ENCODE measurements at places on chromosomes 7 and 10.

- H3K4me1 ChIP-seq: no peaks in the 10 kb centered on the region
- H3K4me3 ChIP-seq: no peak overlapping the region
- H3K27ac ChIP-seq: no peak overlapping the region
- no peak for DNase-seq
- no peaks in the 10 kb centered on the region for H3K27me3 ChIP-seq
Measured at GRCh38 chr10:71671994-71672946, 47.3 kb downstream of the C10orf105 start.

DNA sequence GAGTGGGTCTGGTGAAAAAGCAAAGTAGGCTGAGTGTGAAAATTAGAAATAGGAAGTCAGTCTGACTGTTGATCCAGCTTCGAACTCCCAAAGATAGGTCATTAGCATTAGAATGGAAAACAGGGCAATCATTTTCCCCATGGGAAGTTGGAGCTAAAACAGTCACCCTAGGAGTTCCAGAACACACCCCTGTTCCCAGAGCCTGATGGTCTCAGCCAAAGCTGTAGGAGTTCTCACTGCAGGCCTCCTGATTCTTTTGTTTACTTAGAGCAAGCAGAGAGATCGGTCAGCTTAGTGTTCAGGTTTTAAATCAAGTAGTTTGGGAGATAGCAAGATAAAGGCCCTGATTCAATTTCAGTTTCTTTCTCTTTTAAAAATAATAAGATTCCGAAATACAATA lies 28.8 kb upstream of the JCAD start:
- H3K27me3 ChIP-seq: no peaks in the 10 kb centered on the region
- no peak overlapping the region for H3K4me3 ChIP-seq
- DNase-seq: no peak
- no peaks in the 10 kb centered on the region for H3K36me3 ChIP-seq

GRCh38 chr10:110547139-110547761 lies 20.2 kb upstream of the SMC3 start:
- H3K4me1 ChIP-seq: no peaks in the 10 kb centered on the region
- H3K4me3 ChIP-seq: no peak overlapping the region
- no peaks in the 10 kb centered on the region for H3K27me3 ChIP-seq
- H3K27ac ChIP-seq: no peak overlapping the region
- no peaks in the 10 kb centered on the region for H3K36me3 ChIP-seq

DNA sequence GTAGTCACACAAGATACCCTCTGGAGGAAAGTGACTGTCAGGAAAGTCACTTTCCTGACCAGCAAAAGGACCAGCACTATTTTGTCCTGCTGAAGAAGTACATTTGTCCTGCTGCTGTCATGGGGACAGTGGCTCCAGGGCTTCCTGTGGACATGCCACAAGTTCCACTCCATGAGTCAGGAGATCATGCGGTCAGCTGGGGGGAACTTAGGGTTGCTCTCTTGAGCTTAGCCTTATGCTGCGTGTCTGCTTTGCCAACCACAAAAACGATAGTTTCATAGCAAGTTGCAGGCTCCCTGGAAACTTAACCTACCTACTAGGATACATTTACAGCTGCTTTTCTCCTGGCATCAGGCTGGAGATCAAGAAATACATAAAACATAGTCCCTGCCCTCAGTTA lies 19.8 kb upstream of the ALOX5 start:
- H3K36me3 ChIP-seq: no peaks in the 10 kb centered on the region
- no peak for DNase-seq
- no peaks in the 10 kb centered on the region for H3K27me3 ChIP-seq
- no peaks in the 10 kb centered on the region for H3K4me1 ChIP-seq

DNA sequence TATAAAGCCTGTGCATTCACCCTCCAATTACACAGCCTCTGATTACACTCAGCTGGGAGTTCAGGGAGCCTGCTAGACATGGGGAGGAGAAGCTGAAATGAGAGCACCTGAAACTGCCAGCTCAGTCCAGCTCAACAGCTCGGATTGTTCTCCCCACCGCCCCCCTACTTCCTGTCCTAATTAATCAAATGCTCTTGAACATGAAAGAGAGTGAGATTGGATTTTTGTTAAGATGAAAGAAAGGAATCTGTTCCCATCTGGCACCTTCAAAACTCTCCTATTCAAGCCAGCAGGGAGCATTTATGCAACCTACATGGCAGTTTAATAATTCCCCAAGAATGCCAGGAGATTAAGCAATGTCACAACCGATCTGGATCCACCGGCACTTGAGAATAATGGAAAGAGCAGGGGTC lies 98.0 kb downstream of the NPSR1 start:
- H3K27ac ChIP-seq: no peak overlapping the region
- H3K4me3 ChIP-seq: no peak overlapping the region
- no peaks in the 10 kb centered on the region for H3K4me1 ChIP-seq
- no peaks in the 10 kb centered on the region for H3K27me3 ChIP-seq

GRCh38 chr7:82742163-82742562 lies 298.6 kb upstream of the CACNA2D1 start:
- no peak overlapping the region for H3K4me3 ChIP-seq
- DNase-seq: no peak
- H3K27me3 ChIP-seq: no peaks in the 10 kb centered on the region
- H3K4me1 ChIP-seq: no peaks in the 10 kb centered on the region
- no peak overlapping the region for H3K27ac ChIP-seq
- no peaks in the 10 kb centered on the region for H3K36me3 ChIP-seq

- no peak overlapping the region for H3K4me3 ChIP-seq
- DNase-seq: no peak
- peaks cover 7% of the 10 kb centered on the region for H3K27me3 ChIP-seq
- no peaks in the 10 kb centered on the region for H3K4me1 ChIP-seq
Measured at GRCh38 chr7:158407581-158408317, 179.9 kb downstream of the PTPRN2 start.
